ENCODE measurements at places on chromosomes 1 and 21.

- DNase-seq = no peak
Measured at GRCh38 chr21:31008355-31008754, 29.9 kb downstream of the KRTAP19-8 start.

GRCh38 chr1:231982871-231983587, 356.4 kb downstream of the DISC1 start:
- DNase-seq = no peak

DNA sequence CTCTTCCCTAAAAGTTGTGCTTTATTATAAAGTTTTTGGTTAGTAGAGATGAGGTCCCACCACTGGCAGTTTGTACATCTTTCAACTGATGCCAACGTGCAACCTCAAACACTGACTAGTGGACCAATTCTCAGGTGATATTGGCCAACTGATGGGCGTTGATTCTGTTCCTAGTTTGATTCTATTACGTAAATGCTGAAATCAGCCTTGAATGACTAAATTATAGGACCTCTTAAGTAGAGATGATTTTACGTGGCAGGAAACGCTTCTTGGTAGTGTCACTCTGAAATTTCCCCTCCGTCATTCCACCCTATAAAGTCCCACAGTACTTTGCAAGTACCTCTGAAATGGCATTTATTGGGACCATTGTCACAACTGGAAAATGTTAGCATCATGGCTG, 8.8 kb upstream of the FNDC7 start:
- DNase-seq = no peak

DNA sequence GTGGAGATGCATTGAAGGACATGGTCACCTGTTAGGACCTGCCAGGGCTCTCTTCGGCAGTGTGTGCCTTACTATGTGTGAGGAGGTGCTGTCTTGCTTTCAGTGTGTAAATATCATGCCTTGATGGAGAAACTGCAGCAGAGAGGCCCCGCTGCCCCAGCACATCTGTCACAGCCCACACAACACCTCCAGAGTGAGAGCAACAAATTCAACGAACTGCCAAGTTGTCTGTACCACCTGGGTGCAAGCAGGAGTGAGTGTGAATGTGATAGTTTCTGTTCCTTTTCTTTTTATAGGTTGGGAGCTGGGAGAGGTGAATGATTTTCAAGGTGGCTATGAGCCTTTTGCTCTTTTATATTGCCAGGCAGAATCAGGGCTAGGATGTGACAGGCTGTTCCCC, 114.6 kb upstream of the KIAA0040 start:
- DNase-seq = no peak
